ENCODE measurements at places on chromosomes 6 and 20.

DNA sequence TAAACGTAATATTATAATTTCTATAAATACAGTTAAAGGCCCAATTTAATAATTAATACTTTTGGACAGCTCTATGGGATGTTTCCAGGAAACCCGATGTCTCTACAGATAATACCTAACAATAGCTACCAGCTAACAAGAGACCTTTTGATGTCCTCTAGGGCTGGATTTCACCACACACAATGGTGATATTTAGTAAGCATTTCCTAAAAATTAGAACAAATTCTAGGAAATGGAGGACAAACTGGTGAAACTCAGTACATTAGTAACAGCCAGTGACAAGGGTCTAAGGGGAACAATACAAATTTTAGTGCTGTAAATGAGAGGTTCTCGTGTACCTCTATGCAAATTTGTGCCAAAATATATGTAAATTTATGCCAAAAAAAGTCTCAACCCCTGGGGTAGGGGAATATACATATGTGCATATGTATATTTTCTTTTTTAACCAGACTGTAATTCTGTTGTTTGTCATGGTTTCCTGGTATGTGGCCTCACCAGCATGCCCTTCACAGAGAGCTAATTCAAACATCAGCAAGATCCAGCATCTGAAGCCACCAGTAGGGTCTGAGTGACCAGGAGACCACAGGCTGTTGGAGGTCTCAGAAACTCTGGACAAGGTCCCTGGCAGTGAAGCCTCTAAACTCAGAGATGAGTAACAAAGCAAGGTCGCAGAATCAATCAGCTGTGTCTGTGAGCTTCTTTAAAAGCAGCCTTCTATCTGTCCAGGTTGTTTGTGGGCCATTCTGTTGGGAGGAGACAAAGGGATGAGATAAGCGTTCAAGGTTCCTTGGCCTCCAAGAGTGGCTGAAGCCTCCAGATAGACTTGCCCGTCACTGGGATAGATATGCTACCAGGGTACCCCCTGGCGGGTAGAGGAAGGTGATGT is 235.1 kb upstream of the RREB1 start:
- DNase-seq: no peak

- no peak for DNase-seq
These were observed 28.6 kb upstream of the PRL start for GRCh38 chr6:22325481-22325880.

DNA sequence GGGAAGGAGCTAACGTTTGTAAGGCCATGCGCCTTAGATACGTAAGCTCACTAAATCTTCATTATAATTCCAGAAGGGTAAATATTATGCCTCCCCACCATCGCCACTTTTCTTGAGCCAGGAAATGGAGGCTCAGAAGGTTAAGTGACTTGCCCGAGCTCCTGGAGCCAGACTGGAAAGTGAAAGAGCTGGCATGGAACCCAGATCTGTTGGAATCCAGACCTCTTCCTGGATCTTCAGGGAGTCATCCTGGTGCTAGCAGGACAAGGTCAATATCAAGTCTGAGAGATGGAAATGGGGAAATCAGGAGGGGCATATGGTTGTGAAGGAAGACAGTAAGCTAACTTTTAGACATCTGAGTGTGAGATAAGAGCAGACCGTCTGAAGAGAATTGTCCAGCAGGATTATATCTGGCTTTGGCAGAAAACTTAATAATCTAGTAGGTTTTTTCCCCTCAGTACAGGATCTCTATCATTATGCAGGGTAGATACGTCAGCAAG is 6.2 kb downstream of the TMEM200A start:
- peak; percentile 95 for DNase-seq

- DNase-seq: no peak
These were observed 149.5 kb upstream of the NEDD9 start for GRCh38 chr6:11381801-11382513.

GRCh38 chr20:51752343-51752951 is 15.7 kb downstream of the ATP9A start:
- DNase-seq: peak; percentile 86

DNA sequence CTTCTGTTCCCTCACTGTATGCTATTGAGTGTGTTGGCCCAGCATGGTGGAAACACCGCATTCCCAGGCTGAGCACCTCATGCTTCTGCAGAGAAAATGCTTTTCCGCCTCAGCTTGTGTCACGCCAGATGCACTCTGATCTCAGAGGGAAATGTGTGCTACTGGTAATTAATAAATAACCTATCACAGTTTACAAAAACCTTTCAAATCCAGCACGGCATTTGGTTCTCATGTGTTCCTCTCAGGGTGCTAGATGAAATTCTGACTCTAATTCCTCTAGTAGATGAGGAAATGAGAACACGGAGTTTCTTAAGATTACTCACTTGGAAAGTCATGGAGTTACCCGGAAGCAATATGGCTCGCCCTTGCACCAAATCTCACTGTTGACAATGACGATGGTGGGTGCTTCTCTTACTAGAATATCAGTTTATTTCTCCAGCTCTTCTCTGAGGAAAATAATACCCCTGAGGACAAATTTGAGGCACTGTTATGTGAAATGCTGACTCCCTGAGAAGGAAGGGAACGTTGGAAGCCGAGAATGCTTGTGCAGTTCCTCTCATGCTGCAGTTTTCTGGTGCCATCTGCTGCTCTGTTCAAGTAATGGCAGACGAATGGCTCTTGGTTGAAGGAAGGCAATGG is 116.6 kb downstream of the RNF144B start:
- peak; percentile 83 for DNase-seq

DNA sequence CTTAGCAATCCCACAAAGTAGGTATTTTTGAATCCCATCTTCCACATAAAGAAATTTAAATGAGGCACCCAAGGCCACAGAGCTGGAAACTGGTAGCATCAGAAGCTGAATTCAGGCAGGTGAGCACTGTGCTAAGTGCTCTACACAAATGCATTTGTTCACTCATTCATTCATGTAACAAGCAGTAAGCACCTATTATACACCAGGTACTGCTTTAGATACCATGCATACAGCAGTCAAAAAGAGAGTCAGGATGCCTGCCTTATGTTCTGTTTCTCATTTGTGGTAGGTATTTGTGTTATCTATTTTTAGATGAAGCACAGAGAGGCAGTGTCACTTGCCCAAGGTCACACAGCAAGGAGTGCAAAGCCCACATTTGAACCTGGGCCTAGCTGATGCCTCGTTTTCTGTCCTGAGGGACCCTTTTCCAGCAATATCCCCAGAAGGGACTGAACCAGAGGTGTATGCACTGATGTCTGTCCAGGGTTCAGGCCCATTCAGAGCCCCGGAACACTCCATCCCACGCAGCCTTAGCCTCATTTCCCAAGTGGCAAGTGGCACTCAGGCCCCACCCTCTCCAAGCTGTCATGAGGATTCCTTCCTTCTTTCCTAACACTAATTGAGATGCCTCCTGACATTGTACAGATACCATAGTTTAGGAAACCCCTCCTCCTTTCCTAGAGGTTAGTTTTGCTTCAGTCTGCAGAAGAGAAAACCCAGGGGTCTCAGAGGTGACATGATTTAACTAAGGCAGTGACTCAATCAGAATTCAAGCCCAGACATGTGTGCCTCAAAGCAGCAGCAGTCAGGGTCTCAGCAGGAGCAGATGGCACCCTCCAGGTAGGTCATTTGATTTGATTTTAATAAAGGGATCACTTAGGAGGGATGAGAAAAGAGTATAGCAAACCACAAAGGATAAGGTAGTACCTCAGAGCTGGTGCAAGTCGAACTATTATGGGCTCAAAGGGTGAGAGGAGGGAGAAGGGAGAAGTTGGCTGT is 61.2 kb upstream of the SIRPA start:
- DNase-seq: peak; percentile 35

- no peak for DNase-seq
These were observed 203.0 kb upstream of the TBX18 start for GRCh38 chr6:84967389-84967788.

- DNase-seq: no peak
These were observed 171.2 kb downstream of the ZDHHC14 start for GRCh38 chr6:157552081-157552747.

- DNase-seq: no peak
These were observed 26.5 kb downstream of the GHRH start for GRCh38 chr20:37235065-37235464.

- peak; percentile 88 for DNase-seq
These were observed 18.0 kb upstream of the CDK5RAP1 start for GRCh38 chr20:33419140-33419974.

DNA sequence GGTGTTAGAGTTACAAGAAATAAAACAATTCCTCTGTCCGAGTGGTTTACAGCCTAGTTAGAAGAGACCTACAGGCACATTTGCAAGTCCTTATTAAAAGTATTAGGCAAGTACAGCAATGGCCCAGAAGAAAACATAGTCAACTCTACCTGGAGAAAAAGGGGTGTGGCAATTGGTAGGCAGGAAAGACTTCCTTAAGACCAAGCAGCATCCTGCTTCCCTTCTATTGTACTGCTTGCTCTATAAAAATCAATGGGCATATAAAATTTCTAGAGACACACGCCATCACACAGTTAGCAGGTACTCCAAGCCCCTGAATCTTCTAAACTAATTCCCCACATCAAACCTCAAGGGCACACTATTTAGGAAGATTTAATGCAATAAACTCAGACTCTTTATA is 185.6 kb downstream of the ATXN1 start:
- DNase-seq: no peak

DNA sequence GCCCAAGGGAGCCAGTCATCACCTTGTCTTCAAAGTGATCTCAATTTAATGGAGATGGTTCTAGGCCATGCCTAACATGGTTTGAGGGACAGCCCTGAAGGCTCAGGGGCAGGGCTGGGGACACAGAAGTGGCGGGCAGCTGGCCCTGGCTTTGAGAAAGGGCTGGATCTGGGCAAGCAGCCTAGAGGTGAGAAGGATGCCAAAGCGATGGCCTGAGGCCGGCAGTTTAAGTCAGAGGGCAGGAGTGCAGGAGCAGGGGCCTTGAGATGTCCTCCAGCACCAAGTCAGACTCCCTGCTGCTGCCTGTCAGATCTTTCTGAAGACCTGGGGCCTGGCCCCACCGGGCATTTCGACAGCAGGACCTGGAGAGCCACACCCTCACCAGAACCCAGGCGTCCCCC is 28.4 kb upstream of the APMAP start:
- no peak for DNase-seq

- peak; percentile 73 for DNase-seq
These were observed 56.6 kb upstream of the SMOC2 start for GRCh38 chr6:168384045-168385036.

DNA sequence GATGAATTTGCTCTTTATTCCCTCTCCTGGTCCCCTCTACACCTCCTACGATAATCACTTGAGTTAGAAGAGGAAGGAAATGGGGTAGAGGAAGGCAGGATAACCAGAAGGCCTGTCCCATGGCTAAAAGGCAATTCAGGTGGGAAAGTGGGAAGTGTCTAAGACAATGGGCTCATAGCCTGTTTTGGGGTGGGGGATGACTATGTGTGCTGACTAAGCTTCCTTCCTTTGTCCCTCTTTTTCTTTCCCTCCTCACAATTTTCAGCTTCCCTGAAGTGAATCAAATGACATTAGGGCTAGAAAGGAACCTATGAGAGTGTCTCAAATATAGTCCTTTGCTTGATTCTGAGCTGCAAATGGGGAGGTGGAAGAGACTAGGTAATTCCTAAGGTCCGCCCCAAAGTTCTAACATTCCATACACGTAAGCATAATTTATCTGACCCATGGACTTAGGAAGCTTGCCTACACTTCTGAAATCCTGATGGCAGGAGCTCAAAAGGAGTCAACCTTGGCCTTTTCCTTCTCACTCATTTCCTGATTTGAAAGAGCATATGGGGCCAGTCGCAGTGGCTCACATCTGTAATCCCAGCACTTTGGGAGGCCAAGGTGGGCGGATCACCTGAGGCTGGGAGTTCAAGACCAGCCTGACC is 24.3 kb downstream of the EDEM2 start:
- DNase-seq: no peak

GRCh38 chr20:59403261-59403961 is 103.0 kb downstream of the EDN3 start:
- DNase-seq: peak; percentile 39

DNA sequence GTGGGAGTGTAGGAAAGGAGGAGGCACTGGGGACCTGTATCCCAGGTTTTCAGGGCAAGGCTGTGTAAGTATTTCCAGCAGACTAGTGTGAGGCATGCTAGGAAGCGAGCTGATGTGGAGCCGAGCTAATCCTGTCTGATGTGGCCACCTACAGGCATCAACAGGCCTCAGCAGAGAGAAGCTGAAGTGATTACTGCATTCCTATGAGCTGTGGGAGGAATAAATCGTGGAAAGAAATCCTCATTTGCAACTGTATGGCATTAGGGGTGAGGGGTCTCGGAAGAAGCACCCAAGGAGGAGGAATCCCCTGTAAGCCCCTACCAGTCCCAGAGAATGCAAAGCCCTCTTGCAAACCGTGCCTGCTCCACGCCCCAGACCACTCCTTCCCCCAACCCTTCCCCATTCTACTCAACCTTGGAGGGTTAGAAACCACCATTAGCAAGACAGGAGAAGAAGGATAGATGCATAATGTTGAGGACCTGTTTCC is 41.6 kb downstream of the C6orf15 start:
- DNase-seq: peak; percentile 78

- no peak for DNase-seq
These were observed 70.4 kb upstream of the BLCAP start for GRCh38 chr20:37598100-37598543.

DNA sequence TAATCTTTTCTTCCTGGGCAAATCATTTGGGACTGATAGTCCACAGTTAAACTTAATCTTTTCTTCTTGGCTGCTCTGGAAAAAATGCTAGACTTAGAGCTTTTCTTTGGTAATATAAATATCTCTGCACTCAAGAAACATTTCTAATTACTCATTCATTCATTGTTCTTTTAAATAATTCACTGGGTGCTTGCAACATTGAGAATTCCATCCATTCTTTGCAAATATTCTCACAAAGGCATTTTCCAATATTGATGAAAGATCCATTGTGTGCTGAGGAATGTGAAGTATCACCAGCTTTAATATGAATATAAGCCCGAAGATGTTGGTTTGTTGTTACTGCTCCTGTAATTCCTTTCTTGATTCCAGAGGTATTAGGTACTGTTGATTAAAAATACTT is 38.4 kb downstream of the AKAP7 start:
- DNase-seq: no peak

- peak; percentile 75 for DNase-seq
These were observed at the start of gene ELOVL4 for GRCh38 chr6:79947191-79948186. ELOVL4 (minus strand) TSS chr6:79947553; CDS start chr6:79947279, 274 bp downstream.

GRCh38 chr6:44117397-44118128 is 9.7 kb downstream of the MRPL14 start:
- DNase-seq: no peak

GRCh38 chr20:19347943-19348456 is 135.6 kb downstream of the SLC24A3 start:
- DNase-seq: no peak

GRCh38 chr6:76634695-76635094 is 562.2 kb upstream of the IMPG1 start:
- no peak for DNase-seq

- DNase-seq: no peak
These were observed 22.6 kb downstream of the TRERF1 start for GRCh38 chr6:42429042-42429585.

DNA sequence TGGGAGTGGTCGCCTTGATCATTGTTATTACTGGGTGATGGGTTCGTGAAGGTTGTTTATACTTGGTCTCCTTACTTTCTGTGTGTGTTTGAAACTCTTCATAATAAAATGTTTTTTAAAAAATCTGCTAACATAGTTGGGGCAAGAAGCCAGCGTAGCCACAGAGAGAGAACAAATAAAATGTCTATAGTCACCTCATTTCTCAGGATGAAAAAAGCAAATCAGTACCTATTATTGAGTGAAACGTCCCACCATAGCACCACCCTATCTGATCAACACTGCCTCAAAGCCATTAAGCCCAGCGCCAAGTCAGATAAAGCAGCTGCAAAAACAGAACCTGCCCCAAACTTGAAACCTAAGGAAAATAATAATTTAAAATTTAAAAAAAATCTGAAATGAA is 89.7 kb upstream of the TAB2 start:
- DNase-seq: no peak

GRCh38 chr6:57305107-57305506 is 12.3 kb upstream of the PRIM2 start:
- DNase-seq: peak; percentile 97

Measured in umbilical cord (tissue), 2 donors.